ENCODE measurements at places on chromosomes 1 and 21.

DNA sequence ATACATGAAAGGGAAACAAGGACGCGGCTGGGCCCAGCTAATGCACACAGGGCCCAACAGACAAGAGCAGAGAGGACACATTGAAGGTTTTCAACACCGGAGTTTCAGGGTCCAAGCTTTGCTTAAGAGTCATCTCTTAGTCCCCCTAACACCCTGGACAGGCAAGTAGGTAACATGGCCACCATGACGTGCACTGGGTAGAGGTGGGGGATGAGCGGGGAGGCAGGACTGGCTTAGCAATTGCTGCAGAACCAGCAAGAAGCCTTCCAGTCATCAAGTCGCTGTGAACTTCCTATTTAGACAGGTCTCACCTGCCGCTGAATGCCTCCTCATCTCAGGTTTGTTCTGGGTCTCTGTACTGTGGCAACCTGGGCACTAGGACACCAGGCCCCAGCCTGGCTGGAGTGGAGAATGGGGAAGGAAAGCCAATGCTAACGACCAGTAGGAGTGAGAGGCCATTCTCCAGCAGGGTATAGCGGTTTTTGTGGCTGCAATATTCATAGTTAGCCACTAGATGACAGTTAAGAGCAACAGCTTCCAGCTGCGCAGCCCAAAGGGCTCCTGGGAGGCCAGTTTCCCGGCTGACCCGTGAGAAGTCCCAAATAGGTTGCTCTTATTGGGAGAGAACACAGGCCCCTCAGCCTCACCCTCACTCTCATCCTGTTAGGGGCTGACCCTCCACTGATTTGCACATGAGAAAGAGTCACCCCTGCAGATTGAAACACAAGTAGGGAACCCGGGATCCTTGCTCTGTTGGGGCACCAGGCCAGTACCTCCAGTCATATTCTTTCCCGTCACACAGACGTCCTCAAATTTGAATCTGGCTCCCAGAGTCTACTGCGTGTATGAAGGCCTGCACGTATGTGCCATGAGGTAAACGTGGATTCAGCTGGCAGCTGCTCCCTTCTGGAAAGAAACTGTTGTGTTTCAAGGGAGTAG is 6.0 kb upstream of the PIGC start:
- DNase-seq: peak; percentile 24

DNA sequence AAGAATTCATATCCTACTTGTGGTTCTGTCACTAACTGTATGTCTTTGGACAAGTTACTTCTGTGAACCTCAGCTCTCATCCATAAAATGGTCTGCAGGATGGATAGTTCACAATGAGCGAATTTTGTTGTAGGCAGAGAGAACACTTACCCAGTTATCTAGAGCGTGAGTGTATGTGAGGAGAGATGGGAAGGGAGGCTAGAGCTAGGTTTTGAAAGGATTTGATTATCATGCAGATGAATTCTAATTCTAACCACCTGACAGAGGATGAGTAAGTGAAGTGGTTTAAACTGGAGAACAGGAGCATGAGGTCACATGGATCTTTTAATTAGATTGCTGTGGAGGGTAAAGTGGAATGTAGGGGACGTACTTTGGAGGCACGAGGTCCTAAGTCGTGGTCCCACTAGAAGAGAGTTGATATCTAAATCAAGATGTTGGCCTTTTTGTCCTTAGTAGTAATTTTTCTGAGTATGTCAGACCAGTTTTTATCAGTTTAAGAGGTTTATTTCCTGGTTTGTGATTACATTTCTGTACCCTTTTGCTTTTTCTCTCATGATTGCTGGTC is 5.0 kb downstream of the SUCO start:
- no peak for DNase-seq

GRCh38 chr1:181583598-181583997 is 100.3 kb downstream of the CACNA1E start:
- no peak for DNase-seq

DNA sequence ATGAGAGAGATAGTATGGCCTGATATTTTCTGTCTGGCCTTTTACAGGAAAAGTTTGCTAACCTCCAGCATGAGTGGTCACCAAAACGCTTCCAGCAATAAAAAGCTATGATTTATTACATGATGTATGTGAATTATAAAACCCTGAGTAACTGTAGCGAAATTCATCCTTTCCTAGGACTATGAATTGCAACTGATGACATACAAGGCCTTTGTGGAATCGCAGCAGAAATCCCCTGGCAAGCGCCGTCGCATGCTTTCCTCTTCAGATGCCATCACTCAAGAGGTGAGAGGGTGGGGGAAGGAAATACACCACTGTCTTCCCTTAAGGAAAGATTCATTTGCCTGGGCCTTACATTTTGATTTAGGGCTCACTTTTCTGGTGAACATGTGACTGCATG is 117.9 kb downstream of the MACF1 start:
- DNase-seq: no peak

DNA sequence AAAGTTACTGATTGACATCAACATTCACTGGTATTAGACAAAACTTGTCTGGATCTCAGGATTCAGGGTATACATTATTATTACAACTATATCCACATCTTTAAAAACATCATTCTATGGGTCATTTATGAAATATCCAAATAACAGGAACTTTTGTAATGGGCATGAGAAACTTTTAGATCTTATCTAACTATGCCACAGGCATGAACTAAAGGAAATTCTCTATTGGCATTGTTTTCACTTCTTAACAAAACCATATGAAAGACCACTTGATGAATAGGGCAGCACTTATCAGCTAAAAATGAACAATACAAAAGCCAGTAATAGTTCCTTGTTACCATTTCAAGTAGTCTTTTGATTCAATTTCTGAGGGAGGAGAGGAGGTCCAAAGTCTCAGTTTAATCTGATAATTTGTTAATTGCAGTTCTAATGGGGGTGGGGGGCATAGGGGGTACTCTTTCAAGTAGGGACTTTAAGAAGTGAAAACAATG is 30.8 kb upstream of the CPLANE2 start:
- no peak for DNase-seq

DNA sequence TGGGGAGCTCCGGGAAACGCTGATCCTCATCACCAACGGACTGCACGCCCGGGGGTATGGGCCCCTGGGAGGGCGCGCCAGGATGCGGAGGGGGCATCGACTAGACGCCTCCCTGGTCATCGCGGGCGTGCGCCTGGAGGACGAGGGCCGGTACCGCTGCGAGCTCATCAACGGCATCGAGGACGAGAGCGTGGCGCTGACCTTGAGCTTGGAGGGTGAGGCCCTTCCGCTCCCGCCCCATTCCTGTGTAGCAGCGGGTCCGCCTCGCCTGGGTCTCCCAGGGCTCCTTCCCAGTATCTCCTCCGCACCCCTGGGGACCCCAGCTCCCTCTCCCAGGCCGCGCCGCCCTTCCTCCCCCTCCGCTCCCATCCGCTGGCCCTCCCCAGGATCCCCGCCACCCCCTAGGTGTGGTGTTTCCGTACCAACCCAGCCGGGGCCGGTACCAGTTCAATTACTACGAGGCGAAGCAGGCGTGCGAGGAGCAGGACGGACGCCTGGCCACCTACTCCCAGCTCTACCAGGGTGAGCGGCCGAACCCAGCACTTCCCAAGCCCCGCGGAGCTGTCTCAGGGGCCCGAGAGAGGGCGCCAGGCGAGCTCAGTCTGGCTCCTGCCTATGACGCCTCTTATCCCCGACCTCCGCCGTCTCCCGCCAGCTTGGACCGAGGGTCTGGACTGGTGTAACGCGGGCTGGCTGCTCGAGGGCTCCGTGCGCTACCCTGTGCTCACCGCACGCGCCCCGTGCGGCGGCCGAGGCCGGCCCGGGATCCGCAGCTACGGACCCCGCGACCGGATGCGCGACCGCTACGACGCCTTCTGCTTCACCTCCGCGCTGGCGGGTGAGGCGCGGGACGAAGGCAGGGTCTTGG is 5.0 kb downstream of the HAPLN2 start:
- DNase-seq: peak; percentile 42

DNA sequence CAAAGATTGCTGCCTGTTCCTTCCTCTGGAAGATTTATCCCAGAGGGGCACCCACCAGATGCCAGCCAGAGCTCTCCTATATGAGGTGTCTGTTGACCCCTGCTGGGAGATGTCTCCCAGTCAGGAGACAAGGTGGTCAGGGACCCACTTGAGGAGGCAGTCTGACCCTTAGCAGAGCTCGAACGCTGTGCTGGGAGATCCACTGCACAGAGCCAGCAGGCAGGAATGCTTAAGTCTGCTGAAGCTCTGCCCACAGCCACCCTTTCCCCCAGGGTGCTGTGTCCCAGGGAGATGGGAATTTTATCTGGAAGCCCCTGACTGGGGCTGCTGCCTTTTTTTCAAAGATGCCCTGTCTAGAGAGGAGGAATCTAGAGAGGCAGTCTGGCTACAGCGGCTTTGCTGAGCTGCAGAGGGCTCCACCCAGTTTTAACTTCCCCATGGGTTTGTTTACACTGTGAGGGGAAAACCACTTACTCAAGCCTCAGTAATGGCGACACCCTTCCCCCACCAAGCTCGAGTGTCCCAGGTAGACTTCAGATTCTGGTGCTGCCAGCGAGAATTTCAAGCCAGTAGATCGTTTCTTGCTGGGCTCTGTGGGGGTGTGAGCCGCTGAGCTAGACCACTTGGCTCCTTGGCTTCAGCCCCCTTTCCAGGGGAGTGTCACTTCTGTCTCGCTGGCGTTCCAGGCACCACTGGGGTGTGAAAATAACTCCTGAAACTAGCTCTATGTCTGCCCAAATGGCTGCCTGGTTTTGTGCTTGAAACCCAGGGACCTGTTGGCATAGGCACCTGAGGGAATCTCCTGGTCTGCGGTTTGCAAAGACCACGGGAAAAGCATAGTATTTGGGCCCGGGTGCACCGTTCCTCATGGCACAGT is 51.1 kb upstream of the PDC start:
- no peak for DNase-seq

DNA sequence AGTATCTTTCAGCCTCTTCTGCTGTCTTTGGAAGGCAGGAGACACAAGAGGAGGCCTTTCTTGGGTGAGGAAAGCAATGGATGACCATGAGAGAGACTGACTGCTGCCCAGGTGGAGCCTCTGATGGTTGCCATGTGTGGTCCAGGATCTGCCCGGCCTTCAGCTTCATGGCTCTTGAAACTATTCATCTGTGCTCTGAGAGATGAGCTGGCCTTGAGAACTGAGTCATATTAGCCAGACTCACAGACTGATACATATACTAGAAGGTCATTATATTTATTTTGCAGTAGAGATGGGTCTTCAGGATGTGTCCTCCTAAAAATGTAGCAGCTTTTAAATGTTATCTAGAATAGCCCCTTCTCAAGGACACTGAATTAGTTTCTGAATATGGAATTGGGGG is 33.7 kb downstream of the PTGFRN start:
- no peak for DNase-seq
